Mesothelial cell of epicardium (in vitro differentiated cells): ENCODE measurements at places on chromosomes 16 and 17. TPM values are rescaled to one million over a fixed set of nuclear protein-coding genes. Genes with fewer than 3 reads are reported as not detected.

Gene FADS6
- 0.14 to 0.85 TPM in 2 of 3 replicates, not detected in the other for total RNA-seq

Gene GDPD1
- total RNA-seq: 7.6 to 9.1 TPM (median 7.8 TPM) in 3 replicates

Gene CD300H
- not detected in 3 replicates for total RNA-seq

Gene FBXO39
- not detected in 3 replicates for total RNA-seq

Gene HIGD1B
- total RNA-seq: 0.57 TPM in 1 of 3 replicates, not detected in the others

Gene PROCA1
- 9.2 to 11.7 TPM (median 10.4 TPM) in 3 replicates for total RNA-seq

Gene RNU2-1
- 5,898 to 7,362 TPM (median 7,002 TPM) in 3 replicates for total RNA-seq

Gene CASKIN2
- total RNA-seq: 37.4 to 39.2 TPM (median 37.4 TPM) in 3 replicates

Gene MMP28
- 0.34 to 0.86 TPM in 2 of 3 replicates, not detected in the other for total RNA-seq

Gene INCA1
- total RNA-seq: 1.7 to 3.1 TPM (median 2.7 TPM) in 3 replicates

Gene MAF
- 11.1 to 12.9 TPM (median 11.7 TPM) in 3 replicates for total RNA-seq

Gene USP10
- 118 to 128 TPM (median 124 TPM) in 3 replicates for total RNA-seq

Gene TEKT1
- total RNA-seq: not detected in 3 replicates

Gene CIAPIN1
- 57.5 to 62.9 TPM (median 59.0 TPM) in 3 replicates for total RNA-seq

Gene NTN3
- 17.4 to 17.9 TPM (median 17.5 TPM) in 3 replicates for total RNA-seq

Gene GOSR2
- total RNA-seq: 87.3 to 90.9 TPM (median 88.4 TPM) in 3 replicates

Gene PRR35
- total RNA-seq: 0.25 TPM in 1 of 3 replicates, not detected in the others

Gene CCL17
- not detected in 3 replicates for total RNA-seq

Gene SLC35B1
- total RNA-seq: 67.7 to 69.2 TPM (median 69.2 TPM) in 3 replicates

Gene FLII
- total RNA-seq: 190 to 202 TPM (median 199 TPM) in 3 replicates

Gene TPPP3
- total RNA-seq: 5.5 to 6.2 TPM (median 5.7 TPM) in 3 replicates

Gene PLCD3
- 46.6 to 54.0 TPM (median 52.6 TPM) in 3 replicates for total RNA-seq

Gene SCN4A
- total RNA-seq: 0.14 to 0.60 TPM (median 0.51 TPM) in 3 replicates

Gene TSPOAP1
- 87.2 to 88.8 TPM (median 88.4 TPM) in 3 replicates for total RNA-seq

Gene KRT24
- total RNA-seq: not detected in 3 replicates

Gene SP2
- total RNA-seq: 17.0 to 18.0 TPM (median 17.0 TPM) in 3 replicates

Gene GRB7
- 44.6 to 53.3 TPM (median 46.4 TPM) in 3 replicates for total RNA-seq

Gene TAC4
- total RNA-seq: not detected in 3 replicates

Gene GUCY2D
- total RNA-seq: 0.34 to 0.75 TPM (median 0.69 TPM) in 3 replicates

Gene CACNG3
- total RNA-seq: 0.09 TPM in 1 of 3 replicates, not detected in the others

Gene VMO1
- total RNA-seq: 2.3 to 2.6 TPM (median 2.5 TPM) in 3 replicates

Gene C17orf107
- total RNA-seq: 8.6 to 9.3 TPM (median 9.2 TPM) in 3 replicates

Gene AGRP
- total RNA-seq: not detected in 3 replicates

Gene EPOP
- total RNA-seq: 3.7 to 4.0 TPM (median 3.8 TPM) in 3 replicates

Gene GFAP
- not detected in 3 replicates for total RNA-seq

Gene TOX3
- total RNA-seq: 5.3 to 7.0 TPM (median 6.8 TPM) in 3 replicates

Gene COX11
- 46.9 to 55.0 TPM (median 52.6 TPM) in 3 replicates for total RNA-seq

Gene EVI2B
- total RNA-seq: not detected in 3 replicates

Gene C16orf46
- 0.89 to 2.0 TPM (median 0.90 TPM) in 3 replicates for total RNA-seq

Gene TEX2
- 27.1 to 29.7 TPM (median 27.3 TPM) in 3 replicates for total RNA-seq

Gene PYDC1
- total RNA-seq: not detected in 3 replicates

Gene CFAP52
- not detected in 3 replicates for total RNA-seq

Gene FDXR
- total RNA-seq: 20.4 to 23.0 TPM (median 22.5 TPM) in 3 replicates

Gene DOC2A
- total RNA-seq: 5.3 to 6.4 TPM (median 5.7 TPM) in 3 replicates

Gene CASKIN1
- total RNA-seq: 8.9 to 9.8 TPM (median 9.8 TPM) in 3 replicates

Gene KRTAP4-3
- not detected in 3 replicates for total RNA-seq

Gene ZP2
- total RNA-seq: not detected in 3 replicates

Gene KRTAP17-1
- not detected in 3 replicates for total RNA-seq

Gene CD300E
- not detected in 3 replicates for total RNA-seq

Gene MAP1LC3B
- 39.6 to 41.6 TPM (median 41.2 TPM) in 3 replicates for total RNA-seq

Gene OXLD1
- 23.9 to 26.5 TPM (median 25.7 TPM) in 3 replicates for total RNA-seq

Gene TP53TG3F
- total RNA-seq: not detected in 3 replicates

Gene RCVRN
- 1.2 to 1.8 TPM (median 1.3 TPM) in 3 replicates for total RNA-seq

Gene SLX1A
- total RNA-seq: 28.2 to 39.6 TPM (median 30.3 TPM) in 3 replicates

Gene TMEM220
- 3.9 to 5.7 TPM (median 4.9 TPM) in 3 replicates for total RNA-seq

Gene UBE2G1
- 81.5 to 86.9 TPM (median 84.1 TPM) in 3 replicates for total RNA-seq

Gene KRTAP4-6
- not detected in 3 replicates for total RNA-seq
